ENCODE measurements at places on chromosomes 6 and 20. TPM values are rescaled to one million over a fixed set of nuclear protein-coding genes. Genes with fewer than 3 reads are reported as not detected.

DNA sequence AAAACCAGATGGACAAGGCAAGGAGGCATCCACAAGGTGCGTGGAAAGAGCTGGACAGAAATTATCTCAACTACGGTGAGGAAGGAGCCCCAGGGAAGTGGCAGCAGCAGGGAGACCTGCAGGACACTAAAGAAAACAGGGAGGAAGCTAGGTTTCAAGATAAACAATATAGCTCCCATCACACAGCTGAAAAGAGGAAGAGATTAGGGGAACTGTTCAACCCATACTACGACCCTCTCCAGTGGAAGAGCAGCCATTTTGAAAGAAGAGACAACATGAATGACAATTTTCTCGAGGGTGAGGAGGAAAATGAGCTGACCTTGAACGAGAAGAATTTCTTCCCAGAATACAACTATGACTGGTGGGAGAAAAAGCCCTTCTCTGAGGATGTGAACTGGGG is 26.8 kb downstream of the TRMT6 start:
- no peak for DNase-seq
- H3K27ac ChIP-seq = no peak overlapping the region
- peaks cover 3% of the 10 kb centered on the region for H3K4me1 ChIP-seq
- H3K4me3 ChIP-seq = no peak overlapping the region

GRCh38 chr6:52213127-52213526 is 27.0 kb downstream of the IL17A start:
- H3K4me1 ChIP-seq = no peaks in the 10 kb centered on the region
- no peak overlapping the region for H3K27ac ChIP-seq
- DNase-seq = no peak
- H3K36me3 ChIP-seq = no peaks in the 10 kb centered on the region
- H3K27me3 ChIP-seq = peaks cover 6% of the 10 kb centered on the region

DNA sequence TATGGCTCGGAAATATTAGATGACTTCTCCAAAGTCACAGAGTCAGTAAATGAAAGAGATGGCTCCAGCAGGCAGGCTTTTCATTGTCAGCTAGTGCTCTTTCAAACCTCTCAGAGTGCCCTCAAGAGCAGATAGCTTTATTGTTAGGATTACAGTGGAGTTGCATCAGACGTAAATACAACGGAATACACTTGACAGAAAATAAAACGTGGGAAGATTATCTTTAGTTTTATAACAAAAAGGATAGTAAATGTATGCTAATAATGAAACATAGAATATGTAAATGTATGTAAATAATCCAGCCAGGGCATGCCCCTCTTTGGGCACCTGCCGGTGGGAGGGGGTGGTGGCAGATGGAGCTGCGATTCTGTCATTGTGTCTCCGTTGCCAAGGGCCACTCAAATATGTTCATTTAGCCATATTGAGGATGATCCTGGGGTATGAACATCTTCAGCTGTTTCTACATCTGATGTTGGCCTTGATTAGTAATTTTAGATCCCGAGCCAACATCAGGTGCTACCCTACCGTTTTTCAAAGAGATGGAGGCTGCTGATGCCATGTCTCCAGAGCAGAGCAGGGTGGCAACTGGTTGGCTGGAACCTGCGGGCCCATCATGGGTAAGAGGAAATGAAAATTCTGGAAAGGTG is 358.3 kb upstream of the SULF2 start:
- DNase-seq = no peak
- H3K27ac ChIP-seq = no peak overlapping the region
- no peaks in the 10 kb centered on the region for H3K4me1 ChIP-seq
- H3K36me3 ChIP-seq = no peaks in the 10 kb centered on the region
- H3K27me3 ChIP-seq = no peaks in the 10 kb centered on the region

DNA sequence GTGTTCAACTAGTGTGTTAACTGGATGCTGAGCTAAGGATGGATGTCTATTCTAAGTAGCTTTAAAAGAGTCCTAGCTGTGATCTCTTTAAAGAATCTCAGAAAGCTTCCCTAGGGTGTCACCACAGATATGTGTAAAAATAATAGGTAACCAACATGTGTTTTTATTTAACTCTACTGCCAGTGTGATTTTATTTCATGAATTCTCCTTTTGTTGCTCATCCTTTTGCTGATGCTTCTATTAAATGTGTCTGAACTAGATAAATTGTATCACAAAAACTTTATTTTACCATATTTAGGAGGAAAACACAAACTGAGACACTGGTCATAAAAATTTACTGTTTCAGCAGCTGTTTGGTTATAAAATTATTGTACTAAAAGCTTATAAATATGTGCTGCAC is 809.4 kb upstream of the CITED2 start:
- H3K4me3 ChIP-seq = no peak overlapping the region
- H3K27ac ChIP-seq = no peak overlapping the region
- DNase-seq = no peak

DNA sequence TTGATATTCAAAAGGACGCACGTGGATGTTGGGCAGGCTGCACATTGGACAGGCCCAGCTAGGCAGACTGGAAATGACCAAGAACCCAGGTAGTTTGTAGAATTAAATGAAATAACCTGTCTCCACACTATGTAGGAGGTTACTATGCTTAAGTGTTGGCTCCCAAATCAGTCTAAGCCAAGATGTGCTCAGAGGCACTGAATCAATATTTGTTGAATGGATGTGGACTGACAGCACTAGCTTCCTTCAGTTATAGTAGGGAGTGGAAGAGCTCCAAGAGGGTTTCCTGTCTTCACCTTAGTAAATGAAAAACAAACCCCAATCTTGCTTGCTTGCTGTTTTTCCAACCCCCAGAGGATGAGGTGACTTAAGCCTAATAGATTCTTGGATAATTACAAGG is 180.5 kb downstream of the JARID2 start:
- H3K36me3 ChIP-seq = no peaks in the 10 kb centered on the region
- no peak for DNase-seq
- peaks cover 6% of the 10 kb centered on the region for H3K4me1 ChIP-seq
- H3K27me3 ChIP-seq = no peaks in the 10 kb centered on the region
- no peak overlapping the region for H3K4me3 ChIP-seq

GRCh38 chr6:221531-222349 is 70.5 kb upstream of the DUSP22 start:
- H3K27me3 ChIP-seq = no peaks in the 10 kb centered on the region
- no peaks in the 10 kb centered on the region for H3K4me1 ChIP-seq
- peak; percentile 57 for DNase-seq
- no peak overlapping the region for H3K4me3 ChIP-seq

- peak; percentile 73 for DNase-seq
- no peaks in the 10 kb centered on the region for H3K36me3 ChIP-seq
- H3K4me1 ChIP-seq = peaks cover 16% of the 10 kb centered on the region
- H3K27me3 ChIP-seq = no peaks in the 10 kb centered on the region
- H3K27ac ChIP-seq = peak overlapping the region; percentile 85
These were observed 75.6 kb upstream of the RNF24 start for GRCh38 chr20:4090756-4091489.

DNA sequence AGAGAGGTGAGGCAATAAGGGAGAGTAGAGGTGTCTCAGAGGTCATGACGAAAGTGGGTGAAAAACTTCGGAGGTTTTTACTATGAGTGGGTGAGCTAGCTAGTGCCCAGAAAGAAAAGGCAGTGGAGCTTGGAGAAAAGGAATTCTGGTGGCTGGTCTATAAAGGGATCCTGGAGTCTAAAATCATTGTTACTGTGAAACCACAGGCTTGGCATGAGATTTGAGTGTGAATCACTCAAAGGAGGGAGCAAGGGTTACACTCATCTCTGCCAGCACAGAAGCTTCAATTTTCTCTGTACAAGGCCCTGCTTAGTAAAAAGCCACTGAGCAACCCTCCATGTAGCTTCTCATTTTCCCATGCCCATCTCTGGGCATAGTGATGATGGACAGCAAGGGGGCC is 47.5 kb downstream of the CD83 start:
- DNase-seq = peak; percentile 68
- H3K4me1 ChIP-seq = no peaks in the 10 kb centered on the region
- no peak overlapping the region for H3K4me3 ChIP-seq
- no peak overlapping the region for H3K27ac ChIP-seq
- no peaks in the 10 kb centered on the region for H3K27me3 ChIP-seq

- peaks cover 2% of the 10 kb centered on the region for H3K36me3 ChIP-seq
- no peak for DNase-seq
- H3K4me1 ChIP-seq = peaks cover 7% of the 10 kb centered on the region
- peak overlapping the region; percentile 92 for H3K27ac ChIP-seq
- H3K27me3 ChIP-seq = no peaks in the 10 kb centered on the region
These were observed 812 bp downstream of the SLC9A8 start for GRCh38 chr20:49813305-49813974.

GRCh38 chr6:153099636-153100035 is 31.4 kb downstream of the RGS17 start:
- no peak overlapping the region for H3K4me3 ChIP-seq
- H3K36me3 ChIP-seq = no peaks in the 10 kb centered on the region
- no peak overlapping the region for H3K27ac ChIP-seq
- H3K27me3 ChIP-seq = no peaks in the 10 kb centered on the region
- no peaks in the 10 kb centered on the region for H3K4me1 ChIP-seq

DNA sequence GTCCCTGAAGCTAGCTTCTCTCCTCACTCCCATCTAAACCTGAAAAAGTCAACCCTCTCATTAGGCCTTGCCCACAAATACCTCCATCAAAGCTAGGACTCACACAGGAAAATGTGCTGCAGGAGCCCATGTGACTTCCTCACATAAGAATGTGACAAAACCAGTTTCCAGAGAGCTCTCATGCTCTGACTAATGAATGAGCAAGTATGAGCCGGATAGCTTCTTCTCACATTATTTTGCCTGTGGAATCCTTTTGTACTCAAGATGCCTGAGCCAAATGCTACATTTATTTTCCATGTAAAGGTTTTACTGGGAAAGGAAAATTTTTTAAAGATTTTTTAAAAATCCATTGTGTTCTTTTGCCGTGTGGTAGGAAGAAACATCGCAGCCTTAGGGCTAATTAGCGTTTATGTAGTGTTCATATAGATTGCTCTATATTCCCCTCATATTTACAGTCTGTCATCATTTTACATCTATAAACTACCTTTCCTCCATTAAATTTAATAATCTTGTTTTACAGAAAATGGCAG is 68.6 kb upstream of the CCN6 start:
- DNase-seq = peak; percentile 72
- H3K4me1 ChIP-seq = peaks cover 13% of the 10 kb centered on the region
- H3K4me3 ChIP-seq = no peak overlapping the region
- peak overlapping the region; percentile 46 for H3K27ac ChIP-seq

DNA sequence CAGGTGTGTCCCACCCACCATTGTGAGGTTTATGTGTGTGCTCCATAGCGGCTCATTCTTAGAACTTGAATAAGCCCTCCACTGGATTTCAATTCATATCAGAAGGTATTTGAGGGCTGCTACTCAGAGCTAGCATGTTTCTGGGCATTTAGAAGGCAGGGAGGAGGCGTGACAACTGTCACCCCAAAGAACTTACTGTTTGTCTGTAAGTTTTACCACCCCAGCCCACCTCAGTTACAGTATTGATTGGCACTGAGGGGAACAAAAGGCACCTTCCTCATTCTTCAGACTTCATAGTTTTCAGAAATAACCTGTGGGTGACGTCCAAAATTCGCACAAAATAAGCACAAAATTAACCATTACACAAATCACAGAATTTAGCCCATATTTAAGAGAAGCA is 81.7 kb downstream of the KHDC1L start:
- H3K4me1 ChIP-seq = no peaks in the 10 kb centered on the region
- H3K36me3 ChIP-seq = no peaks in the 10 kb centered on the region
- H3K27ac ChIP-seq = no peak overlapping the region
- H3K4me3 ChIP-seq = no peak overlapping the region

DNA sequence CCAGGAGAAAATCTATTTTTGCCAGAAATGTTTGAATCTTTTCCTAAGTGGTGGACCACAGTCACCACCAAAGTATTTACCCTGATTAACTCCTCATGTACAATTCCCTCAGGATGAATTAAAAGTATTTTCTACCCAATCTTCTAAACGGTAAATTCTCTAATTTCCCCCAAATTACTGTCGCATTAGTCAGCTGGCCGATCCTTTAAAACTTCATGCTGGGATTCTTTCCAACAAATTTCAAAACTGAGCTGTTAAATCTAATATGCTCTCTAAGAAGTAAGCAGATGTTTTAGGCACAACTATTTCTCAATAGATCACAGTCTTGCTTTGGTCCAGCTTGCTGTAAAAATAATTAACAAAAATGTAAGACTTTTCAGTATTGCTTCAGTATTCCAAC is 447.2 kb downstream of the FRK start:
- no peaks in the 10 kb centered on the region for H3K27me3 ChIP-seq
- no peaks in the 10 kb centered on the region for H3K36me3 ChIP-seq
- no peak overlapping the region for H3K4me3 ChIP-seq
- peaks cover 2% of the 10 kb centered on the region for H3K4me1 ChIP-seq
- peak; percentile 96 for DNase-seq

- no peaks in the 10 kb centered on the region for H3K36me3 ChIP-seq
- no peak overlapping the region for H3K27ac ChIP-seq
- no peak overlapping the region for H3K4me3 ChIP-seq
- peak; percentile 82 for DNase-seq
- peaks cover 5% of the 10 kb centered on the region for H3K27me3 ChIP-seq
These were observed 117.8 kb upstream of the SPACA1 start for GRCh38 chr6:87929843-87930288.

The OLIG3 gene
- total RNA-seq = not detected

The ZSCAN23 gene
- total RNA-seq = 5.1 TPM

Data from fibroblast of lung (primary cell).